ENCODE measurements at places on chromosomes 12 and 14. TPM values are rescaled to one million over a fixed set of nuclear protein-coding genes. Genes with fewer than 3 reads are reported as not detected.

The GLT1D1 gene
- total RNA-seq: not detected

The GDF11 gene
- 1.5 TPM for total RNA-seq

The STAB2 gene
- total RNA-seq: 5.7 TPM

The KCNMB4 gene
- 0.22 TPM for total RNA-seq

The KLHL33 gene
- under 0.01 TPM for total RNA-seq

The RPL36AL gene
- 240 TPM for total RNA-seq

The RASSF8 gene
- total RNA-seq: 43.3 TPM

The GUCY2C gene
- not detected for total RNA-seq

The TMCC3 gene
- 8.5 TPM for total RNA-seq

The DNAI7 gene
- total RNA-seq: not detected

The RNASE9 gene
- not detected for total RNA-seq

The LRRC10 gene
- not detected for total RNA-seq

The GPR162 gene
- total RNA-seq: 0.20 TPM

The MGST1 gene
- 12.9 TPM for total RNA-seq

The SERPINA12 gene
- not detected for total RNA-seq

The SLCO1B3 gene
- not detected for total RNA-seq

The EIF2S3B gene
- 7.8 TPM for total RNA-seq

The TBC1D30 gene
- total RNA-seq: 9.8 TPM

Measured in lung microvascular endothelial cell (primary cell).